Left renal cortex interstitium (tissue), 4 donors: ENCODE measurements at places on chromosomes 13 and 19.

- DNase-seq: no peak
Measured at GRCh38 chr19:9523885-9524474, 14.5 kb downstream of the ZNF426 start.

- no peak for DNase-seq
Measured at GRCh38 chr19:1466018-1466460, 13.0 kb downstream of the C19orf25 start.

DNA sequence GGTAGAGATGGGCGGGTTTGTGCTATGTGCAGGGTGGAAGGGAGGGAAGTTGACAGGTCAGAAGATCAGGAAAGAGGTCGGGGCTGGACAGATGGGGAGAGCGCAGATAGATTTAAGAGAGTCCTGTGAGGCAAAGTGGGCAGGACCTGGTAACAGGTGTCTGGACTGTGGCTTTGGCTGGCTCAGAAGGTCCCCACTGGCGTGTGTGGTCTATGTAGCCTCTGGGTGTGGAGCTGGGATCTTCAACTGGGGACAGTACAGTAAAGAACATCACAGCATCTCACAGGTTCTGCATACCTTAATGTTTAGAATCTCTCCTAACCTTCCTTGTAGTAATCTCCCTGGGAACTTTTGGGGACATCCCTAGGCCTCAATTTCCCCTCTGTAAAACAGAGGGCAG is 17.7 kb downstream of the CKM start:
- DNase-seq: no peak

- DNase-seq: no peak
Measured at GRCh38 chr13:25585000-25585399, 213.2 kb downstream of the ATP8A2 start.
